A549 treated with GW870086 at 1 μM for 4 hours (cell line): ENCODE measurements at places on chromosomes 3 and 15. TPM values are rescaled to one million over a fixed set of nuclear protein-coding genes. Genes with fewer than 3 reads are reported as not detected.

The STRIT1 gene
- total RNA-seq, result not detected in 5 replicates

The SPESP1 gene
- total RNA-seq, result not detected in 5 replicates

The NPRL2 gene
- total RNA-seq, result 11.4 to 12.6 TPM (median 11.9 TPM) in 5 replicates

The THAP10 gene
- 3.7 to 6.3 TPM (median 4.8 TPM) in 5 replicates for total RNA-seq

The COLQ gene
- total RNA-seq, result 0.23 to 0.65 TPM (median 0.26 TPM) in 5 replicates

The LDHAL6B gene
- total RNA-seq, result not detected in 5 replicates

The PRSS50 gene
- total RNA-seq, result not detected in 5 replicates

The FSIP1 gene
- total RNA-seq, result 0.47 to 1.3 TPM (median 0.65 TPM) in 5 replicates

The POLQ gene
- 5.9 to 7.5 TPM (median 6.6 TPM) in 5 replicates for total RNA-seq

The GABRA5 gene
- 78.4 to 116 TPM (median 105 TPM) in 5 replicates for total RNA-seq

The DGKG gene
- total RNA-seq, result 6.0 to 12.7 TPM (median 8.7 TPM) in 5 replicates

The COL6A5 gene
- not detected in 5 replicates for total RNA-seq

The SOX2 gene
- total RNA-seq, result 0.36 to 0.66 TPM (median 0.47 TPM) in 5 replicates

The GABRB3 gene
- total RNA-seq, result 54.9 to 82.0 TPM (median 76.9 TPM) in 5 replicates

The SYNM gene
- 32.6 to 36.3 TPM (median 33.6 TPM) in 5 replicates for total RNA-seq

The IL16 gene
- total RNA-seq, result 0.21 TPM in 1 of 5 replicates, not detected in the others

The VEPH1 gene
- 0.31 to 1.0 TPM (median 0.61 TPM) in 5 replicates for total RNA-seq

The MCTP2 gene
- not detected in 5 replicates for total RNA-seq

The ZNF80 gene
- not detected in 5 replicates for total RNA-seq

The GCHFR gene
- 7.1 to 9.0 TPM (median 7.4 TPM) in 5 replicates for total RNA-seq

The PODXL2 gene
- total RNA-seq, result 7.6 to 10.9 TPM (median 9.9 TPM) in 5 replicates

The GOLGA8H gene
- 1.6 to 3.1 TPM (median 2.7 TPM) in 5 replicates for total RNA-seq

The CNTN3 gene
- not detected in 5 replicates for total RNA-seq

The GCNT3 gene
- total RNA-seq, result 152 to 158 TPM (median 154 TPM) in 5 replicates

The LYZL4 gene
- not detected in 5 replicates for total RNA-seq

The MIX23 gene
- total RNA-seq, result 47.6 to 72.0 TPM (median 53.9 TPM) in 5 replicates

The FANCI gene
- 49.0 to 70.8 TPM (median 59.9 TPM) in 5 replicates for total RNA-seq

The NME9 gene
- 0.09 TPM in 1 of 5 replicates, not detected in the others for total RNA-seq

The C3orf85 gene
- not detected in 5 replicates for total RNA-seq

The VGLL3 gene
- total RNA-seq, result 3.2 to 8.1 TPM (median 6.2 TPM) in 5 replicates

The CPN2 gene
- total RNA-seq, result not detected in 5 replicates

The TMCO5A gene
- total RNA-seq, result not detected in 5 replicates

The NR1I2 gene
- total RNA-seq, result not detected in 5 replicates

The ARL14 gene
- 0.10 to 0.56 TPM (median 0.36 TPM) in 5 replicates for total RNA-seq

The POPDC2 gene
- 0.09 to 0.79 TPM (median 0.21 TPM) in 5 replicates for total RNA-seq

The IL5RA gene
- total RNA-seq, result 0.10 TPM in 1 of 5 replicates, not detected in the others
